Activated CD4-positive, CD25-positive, alpha-beta regulatory T cell treated with anti-CD3 and anti-CD28 coated beads, Interleukin-2, amount 50 U/mL, for 24 hours (primary cell): ENCODE measurements at places on chromosomes 16 and 17.

- no peak for ATAC-seq
Observed at GRCh38 chr16:69219279-69219678, 32.3 kb downstream of the SNTB2 start.

- no peak for ATAC-seq
Observed at GRCh38 chr16:75781683-75782343, 55.5 kb upstream of the CPHXL start.

DNA sequence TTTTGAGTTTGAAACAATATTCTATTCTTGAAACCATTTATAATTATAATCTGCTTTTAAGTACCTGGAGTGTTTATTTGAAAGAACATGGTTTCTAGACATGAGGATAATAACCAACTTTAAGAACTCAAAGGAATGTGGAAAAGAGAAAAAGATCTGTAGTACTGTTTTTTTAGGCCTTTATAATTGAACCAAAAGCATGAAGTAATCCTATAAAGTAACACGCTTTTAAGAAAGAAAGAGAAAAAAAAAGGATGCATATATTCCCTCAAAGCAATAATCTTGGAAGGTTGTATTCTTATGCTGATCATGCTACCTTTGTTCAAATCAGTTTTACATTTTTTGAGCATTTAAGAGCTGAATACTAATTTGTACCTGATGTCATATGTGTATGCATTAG lies 54.0 kb upstream of the RHBDL3 start:
- no peak for ATAC-seq

- no peak for ATAC-seq
Observed at GRCh38 chr16:68707340-68708152, 29.5 kb upstream of the CDH1 start.

DNA sequence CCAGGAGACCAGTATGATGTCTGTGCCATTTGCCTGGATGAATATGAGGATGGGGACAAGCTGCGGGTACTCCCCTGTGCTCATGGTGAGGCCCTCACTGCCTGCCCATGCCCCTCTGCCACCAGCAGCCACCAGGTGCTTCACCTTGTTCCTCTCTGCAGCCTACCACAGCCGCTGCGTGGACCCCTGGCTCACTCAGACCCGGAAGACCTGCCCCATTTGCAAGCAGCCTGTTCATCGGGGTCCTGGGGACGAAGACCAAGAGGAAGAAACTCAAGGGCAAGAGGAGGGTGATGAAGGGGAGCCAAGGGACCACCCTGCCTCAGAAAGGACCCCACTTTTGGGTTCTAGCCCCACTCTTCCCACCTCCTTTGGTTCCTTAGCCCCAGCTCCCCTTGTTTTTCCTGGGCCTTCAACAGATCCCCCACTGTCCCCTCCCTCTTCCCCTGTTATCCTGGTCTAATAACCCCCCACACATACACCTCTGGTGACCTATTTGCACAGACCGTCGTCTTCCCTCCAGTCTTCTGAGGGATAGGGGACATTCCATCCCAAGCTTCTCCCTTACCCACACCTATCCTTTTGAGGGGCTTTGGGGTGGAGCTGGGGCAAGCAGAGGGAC lies 3.7 kb downstream of the PFN1 start:
- ATAC-seq = no peak

- no peak for ATAC-seq
Observed at GRCh38 chr17:50480142-50480764, 1.6 kb downstream of the RSAD1 start.

DNA sequence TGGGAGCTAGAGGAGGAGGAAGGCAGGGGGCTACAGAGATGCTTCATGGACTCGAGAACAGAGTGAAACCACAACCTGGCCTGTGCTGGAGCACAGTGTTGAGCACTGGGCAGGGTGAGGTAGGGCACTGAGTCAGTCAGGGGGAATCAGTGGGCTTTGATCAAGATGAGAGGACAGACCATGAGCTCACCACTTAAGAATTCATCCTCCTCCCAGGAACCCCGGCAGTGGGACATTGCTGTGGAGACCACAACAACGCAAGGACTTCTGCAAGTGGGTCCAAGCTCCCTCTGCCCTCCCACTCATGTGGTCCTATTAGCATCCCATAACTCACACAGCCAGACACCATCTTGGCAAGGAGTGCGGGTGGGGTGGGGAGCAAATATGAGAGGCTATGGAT lies 1.7 kb upstream of the CES5A start:
- ATAC-seq = no peak

DNA sequence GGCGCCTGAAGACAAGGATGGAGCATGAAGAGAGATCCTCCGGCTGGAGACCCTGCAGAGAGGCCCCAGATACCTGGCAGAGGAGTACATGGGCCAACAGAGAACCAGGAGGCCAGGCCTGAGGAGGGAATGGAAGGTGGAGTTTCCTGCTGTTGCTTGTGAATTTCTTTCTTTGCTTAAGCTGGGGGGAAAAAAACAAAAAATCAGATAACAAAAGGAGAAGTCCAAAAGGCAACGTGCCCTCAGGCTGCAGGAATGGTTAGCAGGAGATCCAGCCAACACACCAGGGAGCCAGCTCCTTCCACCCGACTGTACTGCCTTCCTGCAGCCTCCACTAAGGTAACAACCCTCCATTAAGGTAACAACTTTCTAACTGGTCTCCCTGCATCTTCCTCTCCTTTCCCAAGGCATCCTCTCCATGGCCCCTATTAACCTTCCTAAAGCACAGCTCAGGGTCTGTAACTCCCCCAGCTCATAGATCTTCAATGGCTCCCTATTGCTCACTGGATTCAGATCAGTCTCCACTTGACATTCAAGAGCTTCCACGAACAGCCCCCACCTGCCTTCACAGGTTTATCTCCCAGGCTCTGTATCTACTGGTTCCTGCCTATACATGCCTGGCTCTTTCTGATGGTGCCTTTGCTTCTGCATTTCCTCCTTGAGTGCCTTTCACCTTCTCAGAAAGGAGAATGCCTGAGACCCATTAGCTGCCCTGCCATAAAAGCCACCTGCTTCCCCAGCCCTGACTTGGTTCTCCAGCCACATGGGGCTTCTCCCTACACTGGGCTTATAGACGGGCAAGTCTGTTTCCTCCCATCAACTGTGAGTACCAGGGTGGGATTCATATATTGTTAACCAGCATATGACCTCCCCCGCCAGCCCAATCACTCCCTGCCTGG lies 725 bp upstream of the ARL5C start:
- ATAC-seq = no peak

DNA sequence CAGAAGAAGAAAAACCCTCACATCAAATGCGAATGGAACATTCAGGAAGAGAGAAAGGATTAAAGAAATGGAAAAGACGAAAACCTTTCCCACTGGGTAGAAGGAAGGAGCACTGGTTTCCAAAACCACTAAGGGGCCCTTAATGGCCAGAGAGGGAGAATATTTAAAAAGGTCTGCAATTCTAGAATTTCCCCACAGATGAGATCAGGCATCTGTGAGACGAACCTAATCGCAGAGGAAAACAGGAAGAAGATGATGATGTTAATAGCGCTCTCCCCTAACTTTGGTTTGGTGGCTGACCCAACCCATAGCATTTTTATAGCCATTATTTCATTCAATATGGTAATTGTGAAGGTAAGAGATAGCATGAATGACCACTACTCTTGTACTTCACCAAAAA lies 32.8 kb downstream of the XYLT1 start:
- no peak for ATAC-seq
